ENCODE measurements at places on chromosomes 5 and 9. TPM values are rescaled to one million over a fixed set of nuclear protein-coding genes. Genes with fewer than 3 reads are reported as not detected.
A peak's percentile ranks its signal among the peaks of the same experiment; 100 is the strongest.

- DNase-seq, result peak; percentile 94
Observed at GRCh38 chr9:734831-735511, 106.5 kb upstream of the DMRT1 start.

DNA sequence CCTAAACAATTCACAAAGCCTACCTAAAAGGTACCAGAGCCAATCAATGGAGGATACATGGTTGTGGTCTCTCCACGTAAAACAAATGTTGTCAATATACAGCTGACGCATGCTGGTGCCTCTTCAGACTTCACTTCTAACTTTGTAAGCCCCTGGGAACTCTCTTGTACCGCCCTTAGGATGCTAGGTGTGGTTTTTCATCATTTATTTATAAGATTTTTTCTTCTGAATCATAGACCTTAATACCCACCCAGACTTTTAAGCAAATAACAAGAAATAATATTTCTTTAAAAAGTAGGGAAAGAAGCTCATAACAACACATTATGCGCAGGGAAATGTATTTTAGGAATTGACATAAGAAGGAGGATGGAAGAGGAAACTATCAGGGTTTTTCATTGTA is 33.0 kb downstream of the SSBP2 start:
- no peak for DNase-seq

DNA sequence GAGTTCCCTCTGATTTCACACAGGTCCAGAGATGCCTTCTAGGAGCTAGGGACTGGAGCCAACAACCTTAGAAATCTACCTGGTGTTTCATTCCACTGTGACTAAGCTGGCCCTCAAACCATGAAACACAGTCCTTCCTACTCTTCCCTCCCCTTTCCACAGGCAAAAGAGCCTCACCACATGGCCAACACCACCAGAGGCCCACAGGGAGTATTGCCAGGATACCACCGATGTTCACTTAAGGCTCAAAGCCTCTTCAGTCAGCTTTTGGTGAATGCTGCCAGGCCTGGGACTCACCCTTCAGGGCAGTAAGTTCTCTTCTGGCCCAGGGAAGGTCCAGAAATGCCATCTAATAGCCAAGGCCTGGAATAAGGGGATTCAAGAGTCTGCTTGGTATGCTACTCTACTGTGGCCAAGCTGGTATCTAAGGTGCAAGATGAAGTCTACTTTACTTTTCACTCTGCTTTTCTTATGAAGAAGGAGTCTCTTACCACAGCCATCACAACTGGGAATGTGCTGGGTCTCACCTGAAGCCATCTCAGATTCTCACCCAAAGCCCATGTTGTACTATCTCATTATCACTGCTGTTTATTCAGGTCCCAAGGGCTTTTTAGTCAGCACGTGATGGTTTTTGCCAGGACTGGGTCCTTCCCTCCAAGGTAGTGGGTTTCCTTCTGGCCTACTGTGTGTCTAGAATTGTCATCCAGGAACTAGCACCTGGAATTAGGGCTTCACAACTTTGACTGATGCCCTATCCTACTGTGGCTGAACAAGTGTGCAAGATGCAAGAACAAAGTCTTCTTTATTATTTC is 1018.4 kb downstream of the TAF11L14 start:
- no peak for DNase-seq

GRCh38 chr9:114854736-114855355 is 49.0 kb upstream of the TNFSF15 start:
- DNase-seq, result no peak

DNA sequence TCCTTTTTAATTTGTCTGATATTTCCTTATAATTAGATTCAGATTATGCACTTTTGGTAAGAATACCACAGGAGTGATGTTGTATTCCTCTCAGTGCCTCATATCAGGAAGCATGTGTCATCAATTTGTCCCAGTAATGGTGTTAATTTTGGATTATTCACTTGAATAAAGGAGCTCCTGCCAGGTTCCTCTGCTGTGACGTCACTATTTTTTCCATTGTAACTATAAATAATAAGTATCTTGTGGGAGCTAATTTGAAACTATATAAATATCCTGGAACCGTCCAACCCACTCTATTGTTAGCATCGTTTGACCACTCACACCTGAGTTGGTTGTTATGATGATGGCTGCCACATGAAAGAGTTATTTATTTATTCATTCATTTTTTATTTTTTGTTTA is 107.9 kb downstream of the INVS start:
- peak; percentile 89 for DNase-seq

GRCh38 chr5:151002681-151003502 is 17.5 kb upstream of the GPX3 start:
- DNase-seq, result no peak

- DNase-seq, result no peak
Observed at GRCh38 chr5:169707686-169708085, 70.6 kb downstream of the DOCK2 start.

DNA sequence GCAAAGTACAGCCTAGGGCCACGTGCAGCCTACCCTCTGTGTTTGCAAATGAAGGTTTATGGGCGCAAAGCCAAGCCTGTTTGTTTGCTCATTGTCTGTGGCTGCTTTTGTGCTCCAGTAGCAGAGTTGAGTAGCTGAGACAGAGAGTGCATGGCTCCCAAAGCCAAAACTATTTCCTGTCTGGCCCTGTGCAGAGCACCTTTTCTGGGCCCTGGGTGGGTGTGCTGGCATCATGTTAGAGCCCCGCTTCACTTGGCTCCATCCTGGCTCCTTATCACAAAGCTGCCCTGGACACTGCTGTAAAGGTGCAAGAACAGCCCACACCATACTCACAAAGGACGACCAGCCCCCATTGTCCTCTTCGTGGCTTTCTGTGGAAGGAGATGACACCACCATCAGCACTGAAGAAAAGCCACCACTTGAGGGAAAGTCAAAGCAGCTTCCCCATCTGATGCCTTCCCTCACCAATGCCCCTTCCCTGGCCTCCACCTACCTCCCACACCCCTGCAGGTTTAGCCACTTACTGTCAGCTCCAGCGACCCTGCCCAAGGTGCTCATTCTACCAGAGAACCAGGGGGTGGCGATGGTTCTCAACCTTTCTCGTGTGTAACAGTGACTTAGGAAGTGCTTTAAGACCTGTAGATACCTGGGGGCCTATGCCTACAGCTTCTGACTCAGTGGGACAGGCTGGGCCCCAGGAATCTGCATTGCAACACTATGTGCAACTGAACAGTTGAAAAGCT is 23.4 kb downstream of the LCP2 start:
- peak; percentile 26 for DNase-seq

DNA sequence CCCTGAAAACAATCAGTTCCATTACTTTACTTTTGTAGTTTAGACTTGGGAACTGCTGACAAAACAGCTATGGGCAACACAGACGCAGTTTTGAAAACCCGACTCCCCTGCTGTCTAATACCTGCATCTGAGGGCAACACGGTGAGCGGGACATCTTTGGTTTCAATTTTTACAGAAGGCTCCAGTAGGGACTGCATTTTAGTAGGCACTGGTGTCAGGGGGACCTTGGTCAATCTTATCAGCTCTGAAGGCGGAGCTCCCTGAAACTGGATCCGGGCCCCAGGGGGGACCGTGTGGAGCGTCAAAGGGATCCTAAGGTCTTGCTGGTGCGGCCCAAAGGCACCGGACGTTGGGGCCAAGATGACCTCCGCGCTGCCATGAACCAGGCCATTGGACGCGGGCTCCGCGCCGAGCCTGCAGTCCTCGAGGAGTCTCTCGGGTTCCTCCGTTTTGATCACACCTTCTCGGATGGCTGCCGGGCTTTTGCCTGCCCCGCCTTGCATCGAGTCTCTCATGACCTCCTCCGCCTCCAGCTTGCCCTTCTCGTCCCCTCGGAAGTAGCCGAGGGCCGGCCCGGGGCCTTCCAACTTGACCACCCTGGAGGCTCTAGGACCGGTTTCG is 1.1 kb downstream of the SOX30 start:
- no peak for DNase-seq

DNA sequence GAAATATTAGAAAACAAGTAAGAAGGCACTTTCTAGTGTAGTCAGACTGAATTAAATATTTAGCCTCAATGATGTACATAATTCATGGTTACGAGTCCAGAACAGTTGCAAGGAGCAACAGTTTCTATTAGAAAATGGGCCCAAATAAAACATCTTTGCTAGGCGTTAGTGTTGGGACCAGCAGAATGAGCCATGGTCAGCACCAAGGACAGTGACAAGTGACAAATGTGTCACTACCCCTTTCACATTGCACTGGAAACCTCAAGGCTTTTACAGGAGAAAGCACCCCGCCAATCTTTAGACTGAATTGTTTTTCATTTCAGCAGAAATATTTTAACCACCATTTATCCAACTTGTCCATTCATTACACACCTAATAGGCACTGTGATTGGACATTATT is 301.3 kb upstream of the ADCY2 start:
- DNase-seq, result no peak

GRCh38 chr9:91029650-91030361 is 228.2 kb downstream of the SYK start:
- DNase-seq, result no peak

DNA sequence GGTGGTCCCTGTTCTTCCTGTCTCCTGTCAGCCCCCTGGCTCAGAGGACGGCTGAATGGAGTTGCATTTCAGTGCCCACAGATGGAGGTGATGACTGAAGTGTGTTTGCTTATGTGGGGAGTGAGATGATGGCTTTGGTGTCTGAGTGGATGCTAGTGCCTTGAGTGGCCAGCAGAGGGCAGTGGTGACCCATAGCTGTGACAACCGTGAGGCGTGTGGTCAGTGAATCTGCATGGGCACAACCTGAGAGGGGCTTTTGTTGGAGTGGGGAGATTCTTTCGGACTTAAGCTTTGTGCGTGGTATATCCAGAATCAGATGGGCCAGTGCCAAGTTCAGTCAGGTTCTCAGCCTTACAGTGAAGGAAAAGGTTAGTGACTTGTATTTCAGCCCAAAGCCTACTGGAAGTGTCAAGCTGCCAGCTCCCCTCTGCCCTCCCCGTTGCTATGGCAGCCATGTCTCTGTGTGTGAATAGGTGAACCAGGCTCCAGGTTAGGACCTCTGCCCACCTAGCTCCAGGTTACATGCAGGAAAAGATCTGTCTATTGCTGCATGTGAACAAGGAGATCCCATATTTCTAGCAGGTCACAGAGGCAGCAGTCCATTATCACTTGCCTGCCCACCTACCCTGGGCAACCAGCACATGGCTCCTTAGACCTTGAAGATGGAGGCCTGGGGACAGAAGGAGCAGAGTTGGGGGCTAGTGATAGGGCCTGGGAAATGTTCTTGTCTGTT is 14.7 kb upstream of the CXXC5 start:
- peak; percentile 91 for DNase-seq

DNA sequence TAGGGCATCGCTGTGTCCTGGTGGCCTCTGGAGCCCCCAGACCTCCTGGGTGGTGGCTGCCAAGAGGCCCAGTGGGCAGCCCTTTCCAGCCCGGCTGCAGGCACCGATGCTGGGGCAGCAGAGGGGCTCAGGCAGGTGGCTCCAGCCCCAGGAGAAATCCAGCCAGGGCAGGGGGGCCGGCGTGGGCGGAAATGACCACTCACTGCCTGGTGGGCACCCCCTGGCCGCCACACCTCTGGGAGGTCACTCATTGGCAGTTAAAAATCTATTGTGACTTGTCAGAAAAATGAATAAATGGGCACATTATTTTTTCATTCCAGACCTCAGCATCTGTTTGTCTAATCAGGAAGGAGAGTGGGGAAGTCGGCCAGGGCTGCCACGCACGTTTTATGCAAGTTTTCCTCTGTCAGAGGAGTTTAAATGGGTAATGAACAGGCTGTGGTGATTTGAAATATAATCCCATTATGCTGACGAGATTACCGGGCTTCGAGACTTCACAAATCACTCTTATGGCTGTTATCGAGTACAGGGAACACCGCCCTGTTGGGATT is 171.9 kb downstream of the GAPVD1 start:
- peak; percentile 30 for DNase-seq

GRCh38 chr5:178774866-178775539 is 44.5 kb upstream of the ZNF354A start:
- DNase-seq, result no peak

GRCh38 chr9:98736226-98736625 is 27.5 kb upstream of the GABBR2 start:
- no peak for DNase-seq

- no peak for DNase-seq
Observed at GRCh38 chr9:123062351-123063176, 29.1 kb downstream of the GPR21 start.

DNA sequence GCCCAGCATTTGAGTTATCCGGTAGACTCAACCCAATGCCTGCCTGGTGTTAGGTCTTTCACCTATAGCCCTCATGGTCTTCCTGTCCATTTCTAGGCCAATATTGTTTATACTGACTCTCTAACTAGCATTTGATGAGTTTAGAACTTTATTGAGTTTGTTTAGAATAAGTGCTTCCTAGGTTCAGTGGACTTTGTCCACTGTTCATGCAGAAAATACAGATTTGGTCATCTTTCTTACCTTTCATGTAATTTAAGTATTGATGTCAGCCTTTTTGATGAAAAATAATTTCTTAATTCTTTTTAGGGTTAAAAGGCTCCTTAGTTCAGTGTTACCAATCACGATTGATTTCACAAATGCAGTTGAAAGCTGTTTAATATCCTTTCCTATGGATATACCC is 22.0 kb downstream of the CYSTM1 start:
- no peak for DNase-seq

DNA sequence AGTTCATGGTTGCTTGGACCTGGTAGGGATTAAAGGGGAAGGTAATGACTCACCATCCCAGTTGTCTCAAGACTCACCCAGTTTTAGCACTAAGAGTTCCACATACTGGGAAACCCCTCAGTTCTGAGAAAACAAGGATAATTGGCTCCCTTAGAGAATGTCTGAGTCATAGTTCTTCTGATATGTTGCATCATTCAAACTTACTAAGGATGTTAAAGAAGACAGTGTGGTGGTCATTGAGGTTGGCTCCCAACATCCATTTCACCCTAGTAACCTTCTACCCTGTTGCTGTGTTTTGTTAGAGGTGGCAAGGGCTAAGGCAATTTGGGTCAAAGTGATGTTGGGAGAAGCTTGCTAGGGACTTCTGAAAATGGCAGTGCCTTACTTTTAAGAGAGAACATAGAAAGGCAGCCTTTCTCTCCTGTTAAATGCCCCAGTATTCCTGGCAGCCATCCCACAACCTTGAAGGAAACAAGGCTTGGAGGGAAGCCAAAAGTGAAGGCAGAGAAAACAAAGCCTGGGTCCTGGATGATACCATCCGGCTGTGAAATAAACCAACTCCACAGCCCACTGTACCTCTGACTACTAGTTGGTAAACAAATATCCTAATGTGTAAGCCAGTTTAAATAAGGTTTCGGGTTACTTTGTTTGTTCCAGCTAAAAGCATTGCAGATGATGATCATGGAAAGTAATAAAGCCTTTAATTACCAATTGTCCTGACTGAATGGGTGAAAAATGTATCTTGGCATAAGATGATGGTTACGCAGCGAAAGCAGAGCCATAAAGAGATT is 80.4 kb upstream of the ADAMTSL1 start:
- peak; percentile 98 for DNase-seq

- DNase-seq, result no peak
Observed at GRCh38 chr5:168843277-168844015, 264.3 kb upstream of the PANK3 start.

Gene SLC6A18
- not detected for total RNA-seq

Gene GARIN3
- not detected for total RNA-seq

Gene OTULINL
- total RNA-seq, result 0.56 TPM

Gene PCA3
- under 0.01 TPM for total RNA-seq

Gene VCAN
- 5.7 TPM for total RNA-seq

Gene BARX1
- not detected for total RNA-seq

Gene ETF1
- total RNA-seq, result 102 TPM

Gene HMMR
- total RNA-seq, result 60.2 TPM

Gene GRM6
- not detected for total RNA-seq

Gene TBC1D2
- total RNA-seq, result 4.8 TPM

Gene SNX30
- total RNA-seq, result 7.9 TPM
